ENCODE measurements at places on chromosomes 12 and 14.

DNA sequence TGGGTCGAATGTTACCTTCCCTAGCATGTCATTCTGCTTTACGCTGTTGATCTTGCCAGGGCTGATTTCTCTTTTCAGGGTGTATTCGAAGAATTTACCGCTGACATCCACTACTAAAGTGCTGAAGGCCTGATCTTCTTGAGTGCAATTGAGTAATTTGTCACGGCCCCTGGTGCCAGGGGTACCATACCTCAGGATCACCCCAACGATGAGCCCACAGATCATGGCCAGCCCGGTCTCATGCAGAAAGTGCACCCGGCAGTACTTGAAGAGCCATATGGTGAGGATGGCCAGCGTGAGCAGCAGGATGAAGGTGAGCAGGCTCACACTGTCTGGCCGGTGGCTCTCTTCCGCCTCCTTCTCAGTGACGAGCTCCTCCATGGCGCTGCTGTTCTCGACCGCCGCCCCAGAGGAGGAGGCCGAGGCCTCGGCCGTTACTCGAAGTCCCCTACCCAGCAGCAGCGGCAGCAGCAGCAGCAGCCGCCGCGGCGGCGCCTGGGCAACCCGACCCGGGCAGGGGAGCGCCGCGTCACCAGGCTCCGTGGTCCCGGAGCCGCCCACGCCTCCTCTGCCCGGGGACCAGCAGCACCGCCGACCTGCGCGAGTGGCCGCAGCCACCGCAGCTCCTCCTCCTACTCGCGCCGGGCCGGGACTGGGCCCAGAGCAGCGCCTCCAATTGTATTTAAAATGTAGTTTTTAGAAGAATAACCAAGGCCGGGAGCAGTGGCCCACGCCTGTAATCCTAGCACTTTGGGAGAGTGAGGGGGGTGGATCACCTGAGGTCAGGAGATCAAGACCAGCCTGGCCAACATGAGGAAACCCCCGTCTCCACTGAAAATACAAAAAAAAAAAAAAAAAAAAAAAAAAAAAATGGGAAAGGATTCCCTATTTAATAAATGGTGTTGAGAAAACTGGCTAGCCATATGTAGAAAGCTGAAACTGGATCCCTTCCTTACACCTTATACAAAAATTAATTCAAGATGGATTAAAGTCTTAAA lies 58.5 kb upstream of the TMPO start:
- no peak for DNase-seq

DNA sequence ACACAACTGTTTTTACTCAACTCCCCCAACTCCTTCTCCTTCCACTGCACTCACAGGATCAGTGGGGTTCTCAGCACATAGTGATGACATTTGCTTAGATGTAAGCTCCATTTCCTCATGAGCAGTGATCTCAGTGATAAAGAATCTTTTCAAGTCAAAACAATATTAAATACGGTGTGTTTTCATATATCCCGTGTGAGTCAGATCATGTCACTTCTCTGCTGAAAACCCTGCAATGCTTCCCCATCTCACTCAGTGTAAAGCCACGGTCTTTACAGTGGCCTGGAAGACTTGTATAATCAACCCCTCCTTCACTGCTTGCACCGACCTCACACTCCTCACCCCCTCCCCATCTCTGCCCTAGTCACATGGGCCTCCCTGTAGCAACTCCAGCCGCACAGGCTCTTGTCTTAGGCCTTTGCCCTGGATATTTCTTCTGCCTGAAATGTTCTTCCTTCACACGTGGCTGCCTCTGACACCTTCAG lies 149.7 kb upstream of the ARHGAP5 start:
- DNase-seq = no peak

GRCh38 chr12:116257215-116257614 lies 20.3 kb downstream of the MED13L start:
- no peak for DNase-seq

- DNase-seq = no peak
These were observed 165.1 kb upstream of the AMIGO2 start for GRCh38 chr12:47244835-47245234.

- no peak for DNase-seq
These were observed 18.0 kb upstream of the CRACR2A start for GRCh38 chr12:3770891-3771290.

DNA sequence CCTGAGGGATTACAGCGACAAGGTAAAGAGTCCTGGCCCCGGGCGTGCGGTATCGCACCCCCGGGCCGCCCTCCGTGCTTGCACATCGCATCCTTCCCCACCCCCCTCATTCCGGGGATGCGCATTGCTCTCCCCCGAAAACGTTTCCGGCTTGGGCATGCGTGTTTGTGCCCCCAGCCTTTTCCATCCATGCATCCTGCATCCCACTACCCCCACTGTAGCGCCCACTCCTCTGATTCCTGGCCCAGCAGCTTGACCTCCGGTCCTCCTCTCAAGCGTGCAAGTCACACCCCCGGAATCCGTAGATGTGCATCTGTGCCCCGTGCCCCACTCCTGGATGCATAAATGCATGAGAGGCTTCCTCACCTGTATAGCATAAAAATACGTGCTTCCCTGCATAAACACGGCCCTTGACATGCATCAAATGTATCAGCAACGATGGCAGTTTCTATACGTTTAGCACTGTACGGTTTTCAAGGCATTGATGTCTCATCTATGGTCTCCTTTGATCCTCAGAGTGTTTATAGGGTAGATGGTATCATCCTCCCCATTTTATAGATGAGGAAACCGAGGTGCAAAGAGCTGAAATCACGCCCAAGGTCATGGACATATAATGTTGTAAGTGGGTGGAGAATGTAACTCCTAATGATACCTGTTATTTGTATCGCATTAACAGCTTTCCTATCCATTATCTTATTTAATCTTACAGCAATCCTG lies 484 bp downstream of the RIC8B start:
- no peak for DNase-seq

DNA sequence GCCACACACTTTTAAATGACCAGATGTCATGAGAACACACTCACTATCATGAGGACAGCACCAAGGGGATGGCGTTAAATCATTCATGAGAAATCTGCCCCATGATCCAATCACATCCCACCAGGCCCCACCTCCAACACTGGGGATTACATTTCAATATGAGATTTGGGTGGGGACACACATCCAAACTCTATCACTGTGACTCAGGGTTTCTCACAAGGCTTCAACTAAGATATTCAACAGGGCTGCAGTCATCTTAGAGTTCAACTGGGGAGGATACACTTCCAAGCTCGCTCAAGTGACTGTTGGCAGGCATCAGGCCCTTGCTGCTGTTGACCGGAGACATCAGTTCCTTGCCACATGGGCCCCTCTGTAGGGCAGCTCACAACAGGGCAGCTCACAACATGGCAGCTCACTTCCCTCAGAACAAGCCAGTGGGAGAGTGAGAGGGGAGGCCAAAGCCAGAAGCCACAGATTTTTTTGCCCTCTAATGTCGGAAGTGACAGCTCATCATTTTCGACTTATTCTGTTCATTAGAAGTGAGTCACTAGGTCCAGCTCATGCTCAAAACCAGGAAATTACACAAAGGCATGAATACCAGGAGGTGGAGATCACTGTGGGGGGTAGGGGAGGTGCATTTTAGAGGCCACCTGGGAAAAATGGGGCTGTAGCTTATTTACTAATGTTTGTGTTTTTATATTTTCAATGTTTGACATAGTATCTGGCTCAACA lies 50.8 kb upstream of the PTHLH start:
- no peak for DNase-seq

DNA sequence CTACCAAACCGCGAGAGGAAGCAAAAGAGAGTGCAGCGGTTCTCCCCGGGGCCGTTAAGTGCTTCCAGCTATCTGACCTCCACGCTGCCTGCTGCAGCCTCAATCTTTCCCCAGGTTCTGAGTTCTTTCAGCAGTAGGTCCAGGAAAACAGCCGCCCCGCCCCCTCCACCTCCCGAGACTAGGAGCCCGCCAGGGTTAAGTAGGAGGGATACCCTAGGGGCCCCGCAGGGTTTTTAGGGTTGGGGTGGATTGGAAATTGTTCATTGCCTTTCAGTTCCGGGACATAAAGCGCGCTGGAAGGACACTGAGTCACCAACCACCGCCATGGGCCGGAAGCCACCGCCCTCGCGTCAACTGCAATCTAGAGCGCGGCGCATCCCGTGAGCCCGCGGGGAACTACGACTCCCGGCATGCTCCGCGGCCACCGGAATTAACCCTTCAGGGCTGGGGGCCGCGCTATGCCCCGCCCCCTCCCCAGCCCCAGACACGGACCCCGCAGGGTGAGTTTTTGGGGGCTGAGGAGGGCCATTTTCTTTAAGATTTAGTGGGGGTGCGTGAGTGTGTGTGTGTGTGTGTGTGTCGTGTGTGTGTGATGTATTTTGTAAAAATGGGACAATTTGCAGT lies at the start of gene MYL6B:
Gene MYL6B (plus strand): TSS at position 456 of the 624 bp plus-strand sequence. CDS start 1,332 bp downstream, outside the sequence.
- peak; percentile 88 for DNase-seq

- no peak for DNase-seq
These were observed 360.8 kb downstream of the AEBP2 start for GRCh38 chr12:19799895-19800602.

GRCh38 chr12:15115434-15115833 lies 105.8 kb downstream of the RERG start:
- DNase-seq = no peak

DNA sequence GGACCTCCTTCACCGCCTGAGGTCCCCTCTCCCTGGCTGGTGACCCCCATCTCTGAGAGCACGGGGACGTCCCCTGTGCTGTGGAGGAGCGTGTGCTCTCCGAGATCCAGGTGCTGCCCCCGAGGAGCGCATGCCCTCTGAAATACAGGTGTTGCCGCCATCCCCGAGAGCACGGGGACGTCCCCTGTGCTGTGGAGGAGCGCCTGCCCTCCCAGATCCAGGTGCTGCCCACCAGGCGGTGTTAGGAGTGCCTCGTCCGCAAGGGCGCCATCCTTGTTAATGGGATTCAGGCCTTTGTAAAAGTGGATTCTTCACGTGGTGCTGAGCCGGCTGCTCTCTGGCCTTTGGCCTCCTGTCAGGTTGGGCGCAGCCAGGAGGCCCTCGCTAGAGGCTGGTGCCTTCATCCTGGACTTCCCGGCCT lies 10.1 kb downstream of the NOC4L start:
- DNase-seq = no peak

DNA sequence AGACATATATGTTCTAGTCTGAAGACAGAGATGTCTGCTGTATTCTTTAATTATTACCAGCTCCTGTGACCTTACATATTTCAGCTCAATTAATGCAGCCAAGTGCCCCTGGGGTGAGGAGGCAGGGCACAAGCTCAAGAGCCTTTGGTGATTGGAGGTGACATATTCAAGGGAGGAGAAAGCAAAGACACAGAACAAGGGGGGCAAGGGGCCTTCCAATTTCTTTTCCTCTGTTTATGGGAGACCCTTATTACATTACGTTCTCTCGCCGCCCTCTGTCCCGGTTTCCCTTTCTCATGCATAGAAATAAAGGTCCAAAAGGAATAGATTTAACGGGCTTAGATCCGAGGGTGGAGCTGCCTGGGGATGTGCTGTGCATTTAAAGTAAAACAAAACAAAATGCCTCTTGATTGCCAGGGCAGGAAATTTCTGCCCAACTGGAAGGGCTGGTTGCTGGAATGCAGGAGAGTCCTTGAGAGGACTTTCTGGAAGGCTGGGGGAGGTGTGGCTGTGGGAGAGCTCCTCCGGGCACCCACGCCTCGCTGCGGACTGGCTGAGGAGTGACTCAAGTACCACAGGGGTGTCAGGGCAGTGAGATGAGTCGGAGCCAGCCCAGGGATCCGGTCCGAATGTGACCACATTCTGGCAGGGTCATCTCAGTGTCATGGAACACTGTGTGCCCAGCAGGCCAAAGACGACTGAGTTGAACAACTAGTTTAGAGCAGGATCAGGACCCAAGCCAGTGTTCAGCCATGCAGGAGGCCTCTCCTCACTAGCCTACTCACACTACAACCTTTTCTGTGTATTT lies 32.1 kb upstream of the GSG1 start:
- DNase-seq = no peak

- DNase-seq = no peak
These were observed 2.6 kb downstream of the BMP4 start for GRCh38 chr14:53953828-53954550.

GRCh38 chr14:75513911-75514672 lies 8.2 kb upstream of the BATF start:
- DNase-seq = no peak

DNA sequence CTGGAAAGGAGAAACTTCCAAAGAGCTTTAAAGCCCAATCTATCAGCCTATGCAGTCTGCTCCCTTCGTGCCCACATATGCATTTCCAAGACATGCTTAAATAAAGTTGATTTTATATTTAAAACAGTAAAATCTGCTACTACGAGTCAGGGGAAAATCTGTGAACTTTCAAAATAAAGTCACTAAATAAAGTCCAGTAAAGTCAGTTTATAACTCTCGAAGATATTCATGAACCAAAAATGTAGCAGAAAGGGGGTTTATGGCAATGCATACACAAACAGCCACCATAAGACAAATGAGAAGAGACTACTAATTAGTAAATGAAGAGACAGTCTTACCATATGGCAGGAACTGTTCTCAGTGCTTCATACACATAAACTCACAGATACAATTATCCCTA lies 19.7 kb downstream of the AREL1 start:
- no peak for DNase-seq

DNA sequence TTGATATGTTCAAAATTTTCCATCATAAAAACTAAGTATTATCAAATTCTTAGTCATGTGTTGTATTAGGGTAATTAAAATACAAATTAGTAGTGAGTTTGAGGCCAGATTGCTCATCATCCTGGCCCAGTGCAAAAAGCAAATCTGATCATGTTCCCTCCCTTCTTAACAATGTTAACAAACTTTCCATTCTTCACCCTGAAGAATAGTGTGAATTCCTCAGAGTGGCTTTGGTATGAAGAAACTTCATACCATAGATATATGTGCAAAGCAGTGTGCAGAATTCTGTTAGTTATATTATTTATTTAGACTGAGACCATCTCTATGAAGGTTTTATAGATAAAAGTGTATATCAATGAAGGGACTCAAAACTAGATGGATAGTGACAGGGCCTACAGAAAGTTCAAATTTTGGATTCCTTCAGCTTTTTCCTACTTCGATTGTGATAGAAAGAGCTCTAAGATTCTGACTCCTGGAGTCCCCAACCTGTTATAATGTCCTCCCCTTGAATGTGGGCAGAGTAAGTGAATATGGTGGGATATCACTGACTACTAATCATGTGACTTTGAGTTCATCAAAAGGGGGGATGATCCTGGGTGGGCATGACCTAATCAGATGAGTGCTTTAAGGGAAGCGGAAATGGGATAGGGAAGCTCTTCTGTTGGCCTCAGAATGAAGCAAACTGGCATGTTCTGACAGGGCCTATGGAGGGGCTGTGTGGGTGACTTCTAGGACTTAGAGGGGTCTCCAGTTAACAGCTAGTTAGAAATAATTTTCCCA lies 271.4 kb downstream of the BTG1 start:
- no peak for DNase-seq

- DNase-seq = no peak
These were observed 18.1 kb downstream of the PPP1R12A start for GRCh38 chr12:79916826-79917225.

- DNase-seq = no peak
These were observed 164.5 kb upstream of the NPAS3 start for GRCh38 chr14:32774214-32774613.

DNA sequence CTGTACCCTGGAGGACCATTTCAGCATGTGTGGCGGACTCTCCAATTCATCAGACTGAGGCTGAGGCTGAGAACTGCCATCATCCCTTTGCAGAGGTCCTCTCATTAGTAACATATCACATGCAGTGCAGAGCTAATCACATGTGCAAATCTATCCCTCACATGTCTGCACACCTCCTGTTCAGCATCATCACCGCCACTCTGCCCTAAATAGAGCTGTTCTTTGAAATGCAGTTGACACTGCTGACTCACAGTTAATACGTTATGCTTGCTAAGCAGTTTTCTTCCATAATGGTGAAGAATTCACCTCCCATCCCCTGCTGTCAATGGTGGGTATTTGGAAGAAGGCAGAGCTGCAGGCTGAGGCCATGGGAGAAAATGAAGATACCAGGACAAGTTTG lies 85.0 kb upstream of the ANO2 start:
- DNase-seq = no peak

Data from activated T-cell treated with anti-CD3 and anti-CD28 coated beads for 4 hours (primary cell).